ENCODE measurements at places on chromosomes 12 and 14.
A peak's percentile ranks its signal among the peaks of the same experiment; 100 is the strongest.

DNA sequence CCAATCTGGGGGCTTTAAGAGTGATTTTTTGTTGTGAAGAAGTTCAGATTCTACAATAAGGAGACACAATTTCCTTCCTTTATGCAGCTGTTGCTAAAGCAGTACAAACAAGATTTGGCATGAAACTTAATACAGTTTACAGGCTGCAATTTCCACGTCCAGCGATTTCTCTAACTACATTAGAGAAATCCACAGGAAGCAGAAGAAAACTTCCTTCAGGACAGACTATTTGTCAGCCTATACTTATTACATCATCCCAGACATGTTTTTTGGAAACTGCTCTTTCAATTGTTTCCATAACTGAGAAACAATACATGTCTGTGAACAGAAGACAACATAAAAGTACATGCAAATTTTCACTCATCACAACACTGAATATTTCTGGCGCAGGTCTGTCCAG, 204.3 kb downstream of the TTC7B start:
- no peak for DNase-seq

DNA sequence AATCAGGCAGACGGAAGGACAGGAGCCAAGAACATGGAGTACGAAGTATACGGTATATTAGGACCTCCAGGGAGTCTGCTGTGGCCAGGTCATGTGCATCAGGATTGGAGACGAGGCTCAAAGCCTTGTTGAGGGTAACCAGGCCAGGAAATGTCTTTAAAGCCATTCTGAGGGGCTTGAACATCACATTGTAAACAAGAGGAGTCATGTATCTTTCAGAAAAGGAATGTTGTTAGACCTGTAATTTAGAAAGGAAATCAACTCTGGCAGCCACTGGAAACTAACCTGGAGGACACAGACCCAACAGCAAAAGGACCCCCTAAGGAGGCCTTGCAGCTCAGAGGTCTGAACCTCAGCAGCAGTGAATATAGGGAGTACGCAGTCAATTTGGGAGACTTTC, 7.5 kb downstream of the MAP3K9 start:
- DNase-seq = no peak

GRCh38 chr14:73463411-73463810, 5.1 kb upstream of the NUMB start:
- no peak for DNase-seq

DNA sequence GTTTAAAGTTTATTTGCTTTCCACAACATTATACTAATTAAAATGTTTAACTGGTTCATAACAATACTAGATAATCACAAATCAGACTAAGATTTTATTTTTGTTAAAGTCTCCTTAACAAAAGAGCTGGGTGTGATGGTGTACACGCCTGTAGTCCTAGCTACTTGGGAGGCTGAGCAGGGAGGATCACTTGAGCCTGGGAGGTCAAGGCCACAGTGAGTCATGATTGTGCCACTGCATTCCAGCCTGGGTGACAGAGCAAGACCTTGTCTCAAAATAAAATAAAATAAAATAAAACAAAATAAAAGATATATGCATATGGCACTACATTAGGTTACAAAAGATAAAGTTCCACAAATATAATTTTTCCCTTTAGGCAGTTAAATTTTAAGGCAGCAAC, 5.6 kb downstream of the MIS18BP1 start:
- no peak for DNase-seq

- no peak for DNase-seq
These were observed 16.9 kb downstream of the MMP17 start for GRCh38 chr12:131845121-131845520.

- DNase-seq = no peak
These were observed 52.3 kb downstream of the SLC25A47 start for GRCh38 chr14:100375266-100375962.

DNA sequence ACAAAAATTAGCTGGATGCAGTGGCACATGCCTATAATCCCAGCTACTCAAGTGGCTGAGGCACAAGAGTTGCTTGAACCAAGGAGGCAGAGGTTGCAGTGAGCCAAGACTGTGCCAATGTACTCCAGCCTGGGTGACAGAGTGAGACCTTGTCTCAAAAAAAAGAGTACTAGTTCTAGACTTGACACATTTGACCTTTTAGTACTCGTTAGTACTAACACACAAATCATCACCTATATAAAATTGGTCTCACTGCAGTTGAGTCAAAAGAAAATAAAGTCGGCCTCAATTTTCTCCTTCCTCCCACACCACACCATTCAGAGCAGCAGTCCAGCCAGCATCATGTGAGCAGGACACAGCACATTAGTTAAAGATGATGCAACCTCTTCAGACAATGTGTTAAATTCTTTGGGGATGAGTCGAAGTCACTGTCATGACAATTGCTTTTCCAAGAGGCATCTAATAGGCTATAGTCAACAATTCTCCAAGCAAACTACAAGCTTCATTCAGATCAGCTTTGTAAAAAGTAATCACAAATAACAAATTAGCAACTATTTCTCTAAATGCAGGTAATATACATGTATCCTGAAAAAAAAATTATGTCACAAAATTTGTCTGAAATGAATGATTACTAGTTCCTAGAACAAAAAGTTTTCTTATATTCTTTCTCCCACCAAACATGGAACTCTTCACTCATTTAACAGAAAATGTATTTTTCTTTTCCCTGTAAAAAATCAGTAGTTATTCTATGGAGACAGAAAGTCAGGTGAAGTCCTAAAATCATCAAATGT, 55.6 kb downstream of the CLIP1 start:
- DNase-seq = peak; percentile 82

DNA sequence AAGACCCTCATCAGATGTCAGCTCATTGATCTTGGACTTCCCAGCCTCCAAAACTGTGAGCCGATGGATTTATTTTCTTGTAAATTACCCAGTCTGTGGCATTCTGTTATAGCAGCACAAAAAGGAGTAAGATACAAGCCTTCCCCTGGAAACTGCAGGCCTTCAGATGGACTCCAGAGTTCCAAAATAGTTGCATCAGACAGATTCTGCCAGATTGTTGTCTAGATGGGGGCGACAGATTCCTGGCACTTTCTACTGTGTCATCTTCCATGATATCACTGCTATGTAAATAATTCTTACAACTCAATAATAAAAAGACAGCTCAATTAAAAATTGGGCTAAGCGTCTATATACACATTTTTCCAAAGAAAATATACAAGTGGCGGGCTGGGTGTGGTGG, 17.2 kb upstream of the MARK3 start:
- no peak for DNase-seq

GRCh38 chr12:108610336-108610815, 12.5 kb upstream of the TMEM119 start:
- DNase-seq = no peak

DNA sequence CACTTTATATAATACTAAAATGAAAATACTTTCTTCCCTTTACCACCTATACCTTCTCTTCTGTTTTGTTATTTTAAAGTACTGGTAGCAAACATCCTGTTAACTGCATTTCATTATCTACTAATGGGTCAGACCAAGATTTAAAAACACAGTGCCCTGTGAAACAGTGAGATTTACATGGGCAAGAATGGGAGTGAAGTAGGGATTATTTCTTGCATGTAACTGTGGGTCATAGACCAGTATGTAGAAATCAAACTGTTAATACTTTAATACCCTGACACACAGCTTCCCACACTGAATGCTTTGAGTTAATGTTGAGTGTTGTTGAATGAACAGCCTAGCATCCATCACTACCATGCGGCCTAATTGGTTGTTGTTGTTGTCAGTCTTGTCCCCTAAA, 61.6 kb downstream of the PLEKHA5 start:
- no peak for DNase-seq

DNA sequence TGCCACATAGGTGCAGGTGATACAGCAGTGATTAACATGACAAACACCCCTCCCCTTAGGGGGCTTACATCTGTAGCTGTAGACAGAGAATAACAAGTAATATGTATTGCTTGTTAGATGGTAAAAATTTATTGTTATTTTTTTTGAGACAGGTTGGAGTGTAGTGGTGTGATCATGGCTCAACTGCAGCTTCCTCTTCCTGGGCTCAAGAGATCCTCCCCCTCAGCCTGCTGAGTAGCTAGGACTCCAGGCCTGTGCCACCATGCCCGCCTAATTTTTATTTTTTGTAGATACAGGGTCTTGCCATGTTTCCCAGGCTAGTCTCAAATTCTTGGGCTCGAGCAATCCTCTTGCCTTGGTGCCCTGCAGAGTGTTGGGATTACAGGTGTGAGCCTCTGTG, 19.8 kb downstream of the DIP2B start:
- DNase-seq = no peak

DNA sequence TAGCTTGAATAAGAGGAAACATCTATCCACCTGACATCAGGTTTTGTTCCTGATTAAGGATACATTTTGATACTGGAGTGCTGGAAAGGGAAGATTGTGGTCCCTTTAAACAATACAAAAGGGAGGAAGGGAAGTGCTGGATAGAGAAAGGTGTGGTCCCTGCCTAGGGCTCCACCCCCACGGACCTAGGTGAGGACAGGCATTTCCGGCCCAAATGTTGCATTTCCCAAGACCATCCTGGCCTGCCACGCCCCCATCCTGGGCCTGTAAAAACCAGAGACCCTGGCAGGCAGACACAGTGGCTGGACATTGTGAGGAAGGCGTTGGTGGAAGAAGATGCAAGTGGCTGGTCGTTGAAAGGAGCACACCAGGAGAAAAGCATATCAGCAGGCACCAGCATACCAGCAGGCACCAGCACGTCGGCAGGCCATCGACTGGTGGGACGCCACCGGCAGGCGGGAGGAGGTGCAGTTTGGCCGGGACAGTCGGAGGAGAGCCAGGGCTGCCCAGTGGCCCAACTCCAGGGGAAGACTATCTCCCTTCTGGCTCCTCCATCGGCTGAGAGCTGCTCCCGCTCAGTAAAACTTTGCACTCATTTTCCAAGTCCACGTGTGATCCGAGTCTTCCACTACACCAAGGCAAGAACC, 53.2 kb upstream of the AMN1 start:
- no peak for DNase-seq

- no peak for DNase-seq
These were observed 42.7 kb upstream of the GPR132 start for GRCh38 chr14:105107781-105108515.

- DNase-seq = no peak
These were observed 1.7 kb downstream of the EVL start for GRCh38 chr14:100066962-100067361.

GRCh38 chr12:72281126-72281525, 9.0 kb downstream of the TRHDE start:
- no peak for DNase-seq

- no peak for DNase-seq
These were observed 185.1 kb upstream of the C14orf180 start for GRCh38 chr14:104394409-104394851.

DNA sequence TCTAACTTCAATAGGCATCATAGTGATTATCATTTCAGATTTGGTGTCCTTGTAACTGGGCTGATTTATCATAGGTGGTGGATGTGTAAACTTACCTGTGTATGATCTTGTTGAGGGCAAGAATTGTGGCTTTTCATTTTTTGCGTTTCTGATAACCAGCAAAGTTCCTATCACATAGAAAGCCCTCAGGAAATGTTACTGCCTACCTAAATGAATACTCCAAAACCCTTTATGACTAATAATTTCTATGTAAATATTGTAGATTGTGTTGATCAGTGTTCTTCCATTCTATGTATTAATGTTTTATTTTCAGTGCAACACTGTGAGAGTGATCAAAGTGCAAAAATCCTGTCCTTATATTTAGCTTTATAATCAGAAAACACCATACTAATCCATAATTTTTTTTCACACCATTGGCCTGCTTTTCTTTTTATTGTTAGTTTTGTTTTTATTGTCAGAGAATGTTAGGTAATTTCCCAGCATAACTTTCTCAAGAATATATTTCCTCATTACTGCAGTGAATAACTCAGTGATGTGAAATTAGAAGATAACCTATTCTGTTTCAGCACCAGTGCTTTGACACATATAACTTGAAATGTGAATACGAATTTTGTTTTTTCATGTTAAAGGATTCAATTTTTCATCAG, 94.1 kb downstream of the GPHN start:
- no peak for DNase-seq

DNA sequence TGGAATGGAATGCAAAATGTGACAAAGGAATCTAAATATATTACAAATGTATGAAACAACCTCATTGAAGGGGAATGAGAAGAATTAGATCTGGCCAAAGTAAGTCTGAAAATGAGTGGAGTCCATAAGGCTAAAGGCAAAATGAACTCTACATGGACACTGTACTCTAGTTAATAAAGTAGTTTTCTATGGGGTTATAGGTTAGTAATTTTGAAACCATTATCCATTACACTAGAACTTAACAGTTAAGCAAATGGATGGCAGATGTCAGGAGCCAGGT, 222.1 kb downstream of the NUAK1 start:
- DNase-seq = no peak

- no peak for DNase-seq
These were observed 19.5 kb downstream of the FAM181A start for GRCh38 chr14:93946541-93947090.

GRCh38 chr12:47828008-47828975, 8.6 kb upstream of the HDAC7 start:
- no peak for DNase-seq

GRCh38 chr12:47807338-47807737, 12.4 kb downstream of the HDAC7 start:
- no peak for DNase-seq

- no peak for DNase-seq
These were observed 10.2 kb downstream of the TRPV4 start for GRCh38 chr12:109822951-109823411.

GRCh38 chr12:96073346-96074330, 38.3 kb upstream of the LTA4H start:
- no peak for DNase-seq

- DNase-seq = no peak
These were observed 23.9 kb downstream of the SCAF11 start for GRCh38 chr12:45966486-45966885.

DNA sequence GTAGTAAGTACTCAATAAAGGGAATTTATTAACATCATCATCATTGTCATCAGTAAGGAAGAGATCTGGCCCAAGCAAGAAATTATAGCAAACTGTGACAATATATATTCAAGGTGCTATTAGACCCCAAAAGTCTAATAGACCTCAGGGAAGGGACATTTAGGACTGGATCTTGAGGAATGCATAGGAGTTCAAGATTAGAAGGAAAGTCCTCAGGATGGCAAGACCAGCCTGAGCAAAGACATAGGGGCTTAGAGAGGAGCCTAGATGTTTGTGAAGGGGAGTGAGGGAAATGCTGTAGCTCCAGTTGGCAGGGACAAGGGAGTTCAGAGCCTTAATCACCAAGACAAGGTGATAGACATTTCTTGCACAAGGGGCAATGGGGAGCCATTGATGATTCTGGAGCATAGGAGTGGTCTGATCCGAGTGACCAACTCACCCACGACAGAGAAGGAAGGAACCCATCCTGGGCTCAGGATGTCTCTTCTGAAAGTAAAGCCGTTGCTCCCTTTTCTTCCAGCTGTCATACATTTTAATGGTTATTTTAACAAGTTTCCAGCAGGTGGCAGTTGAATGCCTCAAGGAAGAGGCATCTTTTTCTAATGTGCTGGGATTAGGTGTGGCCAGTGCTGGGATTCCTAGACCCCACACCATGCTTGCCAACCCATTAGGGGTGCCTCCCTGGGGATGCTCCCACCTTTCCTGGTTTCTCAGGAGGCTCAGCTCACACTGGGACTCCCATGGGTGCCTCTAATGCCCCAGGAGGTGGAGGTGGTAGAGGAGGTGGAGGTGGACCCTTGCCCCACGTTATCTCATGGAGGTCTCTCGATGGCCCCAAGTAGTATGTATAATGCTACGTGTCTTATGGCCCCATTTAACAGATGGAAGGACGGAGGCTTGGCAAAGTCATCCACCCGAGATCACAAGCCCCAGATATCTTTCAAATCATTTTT, 37.8 kb downstream of the PHETA1 start:
- DNase-seq = peak; percentile 40
